ENCODE measurements at places on chromosomes 16 and 17. TPM values are rescaled to one million over a fixed set of nuclear protein-coding genes. Genes with fewer than 3 reads are reported as not detected.

BRIP1 gene
- total RNA-seq = 3.5 TPM

PRRT2 gene
- 0.38 TPM for total RNA-seq

PSMD12 gene
- 25.3 TPM for total RNA-seq

CD300A gene
- not detected for total RNA-seq

ZPBP2 gene
- total RNA-seq = not detected

FBXL16 gene
- total RNA-seq = 0.08 TPM

BRICD5 gene
- 2.9 TPM for total RNA-seq

CARD14 gene
- under 0.01 TPM for total RNA-seq

PIPOX gene
- 1.9 TPM for total RNA-seq

MYCBPAP gene
- total RNA-seq = 4.1 TPM

FOXJ1 gene
- total RNA-seq = not detected

SPN gene
- not detected for total RNA-seq

TUBG1 gene
- total RNA-seq = 23.5 TPM

PYDC1 gene
- total RNA-seq = not detected

KIF19 gene
- total RNA-seq = not detected

SMTNL2 gene
- total RNA-seq = not detected

EPX gene
- total RNA-seq = not detected

HAS3 gene
- 1.3 TPM for total RNA-seq

CYB561 gene
- 50.2 TPM for total RNA-seq

TERB1 gene
- 0.08 TPM for total RNA-seq

SDR42E2 gene
- total RNA-seq = 0.08 TPM

RRAD gene
- 22.5 TPM for total RNA-seq

CBFB gene
- 92.9 TPM for total RNA-seq

GPR142 gene
- total RNA-seq = not detected

HIGD1B gene
- not detected for total RNA-seq

SBK1 gene
- total RNA-seq = under 0.01 TPM

VAC14 gene
- total RNA-seq = 13.2 TPM

PITPNM3 gene
- 0.35 TPM for total RNA-seq

CCL1 gene
- not detected for total RNA-seq

CSH1 gene
- total RNA-seq = not detected
